Activated CD4-positive, alpha-beta T cell treated with anti-CD3 and anti-CD28 coated beads for 48 hours (primary cell): ENCODE measurements at places on chromosomes 12 and 14.

DNA sequence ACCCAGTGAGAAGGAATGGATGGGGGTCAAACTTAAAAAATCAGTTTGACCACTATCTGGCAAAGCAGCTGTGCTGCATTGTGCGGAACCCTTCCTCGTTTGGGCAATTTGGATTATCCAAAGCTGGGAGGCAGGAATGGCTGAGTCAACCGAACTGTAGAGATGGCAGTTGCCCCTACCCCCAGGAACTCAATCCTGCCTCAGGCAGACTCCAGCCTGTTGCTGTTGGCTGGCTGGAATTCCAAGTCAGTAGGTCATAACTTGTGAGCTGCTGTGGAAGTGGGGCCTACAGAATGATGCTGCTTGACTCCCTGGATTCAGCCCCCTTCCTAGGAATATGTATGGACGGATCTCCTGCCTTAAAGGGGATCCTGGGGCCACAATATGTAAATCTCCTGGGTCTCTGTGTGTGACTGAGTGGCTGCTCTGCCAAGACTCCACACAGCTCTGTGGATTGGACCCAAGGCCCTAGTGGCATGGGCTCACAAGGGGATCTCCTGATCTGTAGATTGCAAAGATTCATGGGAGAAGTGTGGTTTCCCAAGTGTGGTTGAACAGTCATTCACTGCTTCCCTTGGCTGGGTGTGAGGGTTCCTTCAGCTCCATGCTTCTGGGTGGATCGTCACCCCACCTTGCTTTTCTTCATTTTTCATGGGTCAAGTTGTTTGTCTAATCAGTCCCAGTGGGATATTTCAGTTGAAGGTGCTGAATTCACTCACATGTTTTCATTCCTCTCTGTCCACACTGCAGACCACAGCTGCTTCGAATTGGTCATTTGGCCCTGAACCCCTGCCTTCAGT lies 19.2 kb downstream of the LUM start:
- DNase-seq = no peak

GRCh38 chr12:93836620-93837260 lies 159.6 kb downstream of the CRADD start:
- no peak for DNase-seq

GRCh38 chr14:32104803-32105202 lies 27.7 kb downstream of the ARHGAP5 start:
- DNase-seq = no peak

DNA sequence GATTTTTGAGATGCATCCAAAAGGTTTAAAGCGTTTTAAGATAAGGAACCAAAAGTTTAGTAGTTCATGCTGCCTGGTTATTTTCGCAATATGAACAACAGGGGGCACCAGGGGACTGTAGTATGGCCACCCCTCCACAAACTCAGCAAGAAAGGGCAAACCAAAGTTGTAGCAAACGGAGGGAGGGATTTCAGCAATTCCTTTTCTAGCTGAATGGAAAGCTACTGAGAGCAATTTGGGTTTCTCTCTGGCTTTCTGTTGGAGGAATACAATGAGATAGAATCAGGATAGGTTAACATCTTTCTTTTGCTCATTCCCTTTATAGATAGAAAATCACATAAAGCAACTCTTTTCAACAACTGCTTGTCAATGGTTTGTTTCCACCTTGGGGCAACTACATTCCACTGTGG lies 62.5 kb downstream of the DRAM1 start:
- peak; percentile 61 for DNase-seq

GRCh38 chr12:62050785-62051184 lies 209.4 kb upstream of the USP15 start:
- DNase-seq = no peak

DNA sequence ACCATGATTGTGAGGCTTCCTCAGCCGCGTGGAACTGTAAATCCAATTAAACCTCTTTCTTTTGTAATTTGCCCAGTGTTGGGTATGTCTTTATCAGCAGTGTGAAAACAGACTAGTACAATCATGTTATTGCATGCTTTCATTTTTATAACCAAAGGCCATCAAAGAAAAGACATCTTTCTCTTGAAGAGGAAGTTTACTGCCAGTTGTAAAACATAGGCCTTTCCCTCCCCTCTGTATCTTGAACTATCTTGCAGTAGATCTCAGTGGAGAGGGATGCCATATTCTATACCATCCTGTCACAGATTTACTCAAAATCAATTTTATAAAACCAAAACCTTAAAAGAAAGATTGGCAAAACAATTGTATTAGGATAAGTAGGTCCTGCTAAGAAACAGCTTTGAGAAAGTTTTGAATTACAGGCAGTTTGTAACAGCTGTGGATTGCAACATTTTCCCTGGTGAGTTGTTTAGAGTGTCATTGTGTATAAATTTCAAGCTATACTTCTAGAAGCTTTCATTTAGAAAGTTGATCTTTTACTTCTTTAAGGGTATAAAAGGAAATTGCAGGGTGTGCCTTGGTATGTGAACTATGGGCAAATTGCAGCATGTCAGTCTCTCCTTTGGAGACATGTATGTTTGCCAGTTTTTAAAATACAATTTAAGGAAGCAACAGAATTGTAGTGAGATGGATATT lies 128.0 kb downstream of the ATP23 start:
- no peak for DNase-seq

DNA sequence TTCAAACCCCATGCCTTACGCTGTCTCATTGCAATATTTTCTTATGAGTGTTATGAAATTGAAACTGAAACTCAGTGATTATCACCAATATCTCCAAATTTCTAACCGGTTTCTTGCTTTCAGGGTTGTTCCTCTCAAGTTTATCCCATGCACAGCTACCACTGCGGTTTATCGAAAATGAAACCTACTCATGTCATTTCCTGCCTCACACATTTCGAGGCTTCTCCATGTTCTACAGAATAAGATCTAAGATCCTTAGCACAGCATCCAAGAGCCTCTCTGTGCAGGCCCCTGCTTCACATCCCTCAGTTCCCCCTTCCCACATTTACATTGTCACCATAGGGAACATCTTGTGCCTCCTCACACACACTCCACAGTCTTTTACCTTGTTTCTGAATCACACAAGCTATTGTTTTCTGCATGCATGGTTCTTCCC lies 45.5 kb upstream of the FAR2 start:
- peak; percentile 53 for DNase-seq

DNA sequence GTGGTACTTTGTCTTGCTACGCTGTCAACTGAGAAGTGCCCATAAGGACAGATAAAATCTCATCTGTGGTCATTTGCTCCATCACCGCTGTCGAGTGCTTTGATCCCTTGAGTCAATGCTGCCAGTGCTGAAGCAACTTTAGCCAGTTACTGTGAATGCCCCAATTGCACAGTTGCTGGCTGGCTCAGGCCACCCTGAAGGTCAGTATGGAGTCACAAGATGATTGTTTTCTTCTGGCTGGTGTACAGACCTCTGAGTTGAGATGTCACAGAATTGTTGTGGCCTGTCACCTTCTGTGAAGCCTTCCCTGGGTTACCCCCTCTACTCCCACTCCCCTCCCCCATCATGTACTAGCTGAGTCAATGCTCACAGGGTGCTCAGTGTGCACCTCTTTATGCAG lies 92.9 kb downstream of the PELI2 start:
- DNase-seq = no peak

DNA sequence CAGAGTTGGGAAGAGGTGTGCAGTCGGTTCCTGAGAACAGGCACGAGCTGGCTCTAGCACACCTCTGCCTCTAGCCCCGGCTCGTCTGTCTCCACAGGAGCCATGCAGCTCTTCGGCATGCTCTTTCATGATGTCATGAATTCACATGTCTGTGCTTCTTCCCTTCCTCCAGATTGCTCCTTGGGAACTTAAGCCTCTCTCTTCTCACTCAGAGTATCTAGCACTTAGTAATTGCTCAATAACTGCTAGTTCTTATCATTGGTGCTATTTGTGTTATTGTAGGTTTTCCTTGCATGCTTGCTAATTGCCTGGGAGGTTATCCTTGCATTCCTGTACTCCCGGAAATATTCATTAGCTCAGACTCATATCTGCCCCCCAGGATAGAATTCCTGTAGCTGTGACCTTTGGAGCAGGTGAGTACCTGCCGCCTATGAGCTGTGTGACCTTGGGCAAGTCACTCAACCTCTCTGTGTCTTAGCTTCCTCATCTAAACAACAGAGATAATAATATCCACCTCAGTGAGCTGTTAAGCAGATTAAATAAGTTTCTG lies 19.5 kb downstream of the FAM181A start:
- DNase-seq = no peak

DNA sequence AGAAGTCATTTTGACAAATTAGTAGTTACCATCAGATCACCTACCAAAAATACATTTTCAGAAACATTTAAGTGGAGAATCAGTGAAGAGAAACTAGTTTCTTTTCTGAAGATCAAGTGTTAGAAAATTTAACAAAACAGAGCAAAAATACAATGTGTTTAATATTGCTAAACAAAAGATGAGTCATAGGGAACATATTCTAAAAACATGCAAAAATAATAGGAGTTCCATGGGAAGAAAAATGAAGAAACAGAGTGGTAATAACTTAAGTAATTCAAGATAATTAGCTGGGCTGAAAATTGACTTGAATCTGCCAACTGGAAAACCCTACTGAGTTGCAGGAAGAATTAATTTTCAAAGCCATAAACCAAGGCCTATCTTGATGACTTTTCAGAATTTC lies 111.5 kb upstream of the KITLG start:
- no peak for DNase-seq

DNA sequence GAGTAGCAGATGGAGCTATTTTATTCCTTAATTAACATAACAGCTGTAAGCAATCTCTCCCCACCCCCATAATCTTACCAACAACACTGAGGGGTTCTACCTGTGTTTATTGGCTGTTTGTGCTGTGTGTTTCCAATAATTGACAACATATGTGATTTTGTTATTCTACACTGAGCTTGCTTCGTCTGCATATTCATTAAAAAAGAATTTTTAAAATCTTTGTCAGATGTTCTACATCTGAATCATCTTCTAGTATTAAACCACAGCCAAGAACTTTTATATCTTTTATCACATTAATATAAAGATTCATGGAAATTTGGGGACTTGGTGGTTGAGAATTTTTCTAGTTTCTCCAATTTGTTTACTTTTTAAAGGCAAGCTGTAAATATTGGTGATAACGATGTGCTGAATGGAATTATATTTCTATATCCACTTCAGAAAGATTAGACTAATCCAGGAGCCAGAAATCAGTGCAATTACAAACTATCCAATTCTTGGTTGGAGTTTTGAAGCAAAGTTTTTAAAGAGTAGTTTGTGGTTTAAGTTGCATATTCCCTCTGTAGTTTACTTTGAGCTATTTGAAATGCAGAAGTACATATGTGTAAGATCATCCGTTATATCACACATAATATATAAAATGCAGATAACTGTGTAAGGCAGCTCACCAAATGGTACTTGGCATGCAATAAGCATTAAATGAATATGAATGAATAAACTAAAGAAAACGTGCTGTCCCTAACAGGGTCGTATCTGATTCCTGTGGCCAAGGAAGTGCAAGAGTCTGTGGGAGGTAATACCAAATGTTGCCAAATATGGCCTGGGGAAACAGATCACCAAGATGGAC lies 206.9 kb downstream of the PELI2 start:
- no peak for DNase-seq

DNA sequence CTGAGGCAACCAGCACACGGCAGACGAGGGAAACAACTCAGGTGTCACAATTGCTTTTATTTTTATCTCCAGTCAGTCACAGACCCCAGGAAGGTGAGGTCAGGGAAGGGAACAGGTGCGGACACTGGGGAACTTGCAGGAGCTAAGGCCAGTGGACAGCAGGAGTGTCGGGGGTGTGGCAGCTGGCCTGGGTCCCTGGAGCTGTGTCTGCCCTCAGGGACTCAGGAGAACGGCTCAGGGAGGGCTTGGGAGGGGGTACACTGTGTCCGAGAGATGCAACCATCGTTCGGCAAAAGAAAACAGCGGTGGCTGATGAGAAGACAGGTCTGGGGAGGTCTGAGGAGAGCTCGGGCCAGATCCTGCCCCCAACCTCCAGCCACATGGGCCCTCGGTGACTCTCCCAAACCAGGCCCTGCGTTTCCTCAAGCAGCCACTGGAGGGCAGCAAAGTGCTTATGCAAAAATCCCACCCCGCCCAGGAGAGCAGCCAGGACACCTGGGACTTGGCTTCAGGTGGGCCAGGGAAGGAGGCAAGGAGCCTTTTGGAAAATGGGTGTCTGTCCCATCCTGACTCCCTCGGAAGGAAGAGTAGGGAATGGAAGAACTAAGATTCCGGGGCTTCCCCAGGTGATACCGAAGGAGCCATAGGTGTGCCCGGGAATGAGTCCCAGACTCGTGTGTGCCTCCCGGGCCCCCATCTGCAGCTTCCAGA lies 24.1 kb upstream of the BCDIN3D start:
- DNase-seq = peak; percentile 82

GRCh38 chr12:87923361-87923760 lies 105.8 kb downstream of the C12orf50 start:
- DNase-seq = no peak

- DNase-seq = no peak
Measured at GRCh38 chr12:97758194-97758501, 295.5 kb downstream of the RMST start.

DNA sequence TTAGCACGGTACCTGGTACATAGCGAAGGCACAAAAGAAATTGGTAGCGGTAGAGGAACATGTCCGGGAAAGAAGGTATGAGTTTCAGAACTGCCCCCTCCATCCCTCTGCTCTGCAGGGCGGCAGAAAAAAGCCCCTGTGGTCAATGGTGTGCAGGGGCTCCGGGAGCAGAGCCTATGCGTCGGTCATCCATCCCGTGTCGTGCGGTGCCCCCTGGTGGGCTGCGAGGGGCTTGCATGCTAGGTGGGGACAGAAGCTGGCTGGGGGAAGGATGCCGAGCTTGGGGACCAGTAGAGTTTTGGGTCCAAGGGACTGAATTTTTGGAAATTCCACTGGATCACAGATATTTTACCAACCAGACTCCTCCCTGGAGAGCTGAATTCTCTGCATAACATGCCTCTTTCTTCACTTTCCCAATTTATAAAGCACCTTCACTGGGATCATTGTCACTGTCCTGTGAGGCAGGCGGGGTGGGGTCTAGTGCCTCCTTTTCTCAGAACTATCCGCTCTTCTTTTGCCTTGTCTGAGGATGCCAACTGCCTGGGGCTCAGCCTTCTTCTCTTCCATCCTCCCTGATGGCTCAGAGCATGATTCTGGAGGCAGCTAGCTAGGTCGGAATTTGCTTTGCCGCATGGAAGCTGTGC lies 148.7 kb downstream of the SMOC1 start:
- peak; percentile 82 for DNase-seq

DNA sequence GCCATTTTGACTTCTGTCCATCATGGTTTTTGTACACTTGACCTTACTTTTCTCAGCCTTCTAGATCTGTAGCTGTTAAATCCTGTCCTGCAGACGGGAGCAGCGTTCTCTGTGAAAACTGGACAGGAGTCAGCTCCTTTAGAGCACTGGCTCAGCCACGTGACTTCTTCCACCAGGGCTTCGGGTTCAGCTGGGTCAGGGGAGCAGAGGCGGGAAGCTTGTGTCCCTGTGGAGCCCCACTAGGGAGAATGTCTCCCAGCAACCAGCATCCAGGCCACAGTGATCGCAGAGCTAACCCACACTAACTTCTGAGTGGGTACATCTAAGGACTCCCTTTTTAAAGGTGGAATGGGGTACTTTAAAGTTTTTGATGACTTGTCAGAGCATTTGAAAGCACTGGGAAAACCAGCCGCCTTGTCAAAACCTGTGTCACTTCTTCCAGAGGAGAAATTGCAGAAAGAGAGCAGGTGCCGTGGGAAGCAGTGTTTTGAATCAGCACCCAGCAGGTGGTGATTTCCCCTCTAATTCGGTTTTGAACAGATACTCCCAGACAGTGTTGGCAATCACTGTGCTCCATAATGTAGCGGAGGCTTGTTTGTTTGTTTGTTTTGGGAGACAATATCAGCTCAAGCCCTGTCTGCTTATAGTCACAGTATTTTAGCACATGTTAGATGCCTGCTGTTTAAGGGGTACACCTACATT lies 17.9 kb downstream of the DERA start:
- DNase-seq = no peak

- DNase-seq = no peak
Measured at GRCh38 chr12:19639781-19640415, 200.6 kb downstream of the AEBP2 start.
